BJ (cell line): ENCODE measurements at places on chromosomes 3 and 15.

- DNase-seq = no peak
These were observed 19.2 kb downstream of the DENND4A start for GRCh38 chr15:65772930-65773329.

DNA sequence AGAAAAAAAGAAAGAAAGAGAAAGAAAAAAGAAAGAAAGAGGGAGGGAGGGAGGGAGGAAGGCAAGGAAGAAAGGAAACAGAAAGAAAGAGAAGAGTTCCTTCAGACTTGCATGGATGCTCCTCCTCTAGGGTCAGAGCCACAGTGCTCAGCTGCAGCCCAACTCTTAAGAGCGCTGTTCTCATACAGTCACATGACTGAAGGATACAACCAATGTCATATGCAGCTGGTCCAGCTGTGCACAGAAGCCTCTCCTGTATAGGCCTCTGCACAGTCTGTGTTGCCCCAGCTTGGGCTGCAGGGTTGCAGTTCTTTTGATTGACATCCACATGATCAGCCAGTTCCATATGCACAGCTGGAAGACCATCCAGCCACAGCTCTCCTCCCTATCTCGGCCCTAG, 86.8 kb upstream of the CTNNB1 start:
- no peak for DNase-seq

DNA sequence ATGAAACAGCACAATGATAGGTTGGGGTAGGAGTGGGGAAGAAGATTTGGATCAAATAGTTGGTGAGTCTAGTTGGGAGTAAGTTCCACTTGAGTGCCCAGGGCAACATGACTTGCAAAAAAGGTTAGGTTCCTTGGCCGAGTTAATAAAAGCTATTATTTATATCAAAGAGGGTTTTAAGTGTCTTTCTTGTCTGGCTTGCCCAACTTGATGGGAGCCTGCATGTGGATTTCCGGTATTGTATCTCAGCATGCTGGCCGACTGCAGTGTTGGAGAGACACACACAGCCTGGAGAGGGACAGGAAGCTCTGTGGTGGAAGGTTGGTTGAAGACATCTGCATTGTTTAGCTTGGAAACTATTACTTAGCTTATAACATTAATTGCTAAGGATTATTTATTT, 449.5 kb upstream of the TBL1XR1 start:
- DNase-seq = no peak

- DNase-seq = no peak
These were observed 22.0 kb downstream of the COL6A6 start for GRCh38 chr3:130539005-130539404.

DNA sequence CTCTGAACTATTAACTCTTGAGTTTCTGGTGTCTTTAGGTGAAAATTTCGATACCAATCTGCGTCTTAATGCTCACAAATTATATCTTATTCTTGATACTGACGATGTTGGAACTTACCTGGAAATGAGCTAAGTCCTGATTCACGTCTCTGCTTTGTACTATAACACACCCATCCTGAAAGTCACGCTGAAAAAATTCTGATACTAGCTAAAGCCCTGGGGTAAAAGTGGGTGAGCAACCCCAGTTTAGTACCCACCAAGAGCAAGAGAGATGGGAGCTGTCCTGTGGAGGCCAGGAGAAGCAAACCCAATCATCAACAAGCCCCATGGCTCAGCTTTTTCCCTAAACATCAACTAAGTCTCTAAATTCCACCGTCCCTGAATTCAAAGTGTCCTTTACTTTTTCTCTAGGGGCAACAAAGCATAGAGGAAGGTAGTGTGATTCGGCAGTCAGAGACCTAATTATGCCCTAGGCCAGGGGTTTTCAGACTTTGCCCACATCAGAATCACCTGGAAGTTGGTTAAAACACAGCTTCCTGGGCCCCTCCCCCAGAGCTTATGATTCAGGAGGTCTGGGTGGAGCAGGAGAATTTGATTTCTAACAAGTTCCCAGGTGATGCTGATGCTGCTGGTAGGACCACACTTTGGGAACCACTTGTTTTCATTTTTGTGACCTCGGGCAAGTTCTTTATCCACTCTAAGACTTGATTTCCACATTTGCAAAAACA, 90.2 kb downstream of the OSBPL10 start:
- DNase-seq = no peak

- DNase-seq = peak; percentile 68
These were observed 27.6 kb downstream of the PLXNB1 start for GRCh38 chr3:48402281-48402732.

DNA sequence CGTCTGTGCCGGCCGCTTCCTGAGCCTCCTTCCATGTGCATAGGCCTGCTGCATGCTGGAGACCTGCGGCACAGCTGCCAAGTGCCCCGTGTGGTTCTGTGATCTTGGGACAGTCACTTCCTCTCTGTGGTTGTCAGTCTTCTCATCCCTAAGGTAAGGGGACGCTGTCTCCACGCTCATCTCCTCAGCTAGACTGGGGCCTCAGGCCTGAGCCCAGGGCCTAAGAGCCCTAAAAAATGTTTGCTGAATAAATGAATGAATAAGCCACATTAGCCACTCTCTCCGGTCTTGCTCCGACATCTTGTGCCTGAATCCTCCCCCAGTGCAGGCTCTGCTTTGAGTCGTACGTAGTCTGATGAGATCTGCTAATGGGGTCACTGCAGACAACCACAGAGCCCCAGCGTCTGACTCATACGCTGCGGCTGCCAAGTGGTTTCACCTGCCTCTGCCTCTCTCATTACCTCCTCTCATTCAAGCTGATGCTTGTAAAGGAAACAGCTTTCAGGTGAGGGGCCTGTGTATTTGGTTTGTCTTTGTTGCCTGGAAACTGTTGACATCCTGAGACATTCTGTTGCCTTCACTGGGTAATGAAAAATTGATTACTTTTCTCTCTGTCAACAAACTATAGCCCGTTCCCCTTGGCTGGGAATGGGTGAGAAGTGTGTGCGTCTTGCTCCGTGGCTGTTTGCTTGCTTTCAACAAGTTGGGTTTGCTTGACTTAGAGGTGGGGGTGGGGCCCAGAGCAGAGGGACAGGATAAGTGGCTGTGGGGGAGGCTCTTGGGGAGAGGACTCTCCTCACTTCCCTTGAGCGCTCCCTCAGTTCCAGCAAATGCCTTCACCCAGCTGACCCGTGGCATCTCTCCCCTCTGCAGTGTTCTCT, 15.9 kb downstream of the RPLP1 start:
- no peak for DNase-seq

GRCh38 chr3:46312991-46313390, 40.9 kb upstream of the CCR2 start:
- DNase-seq = no peak

DNA sequence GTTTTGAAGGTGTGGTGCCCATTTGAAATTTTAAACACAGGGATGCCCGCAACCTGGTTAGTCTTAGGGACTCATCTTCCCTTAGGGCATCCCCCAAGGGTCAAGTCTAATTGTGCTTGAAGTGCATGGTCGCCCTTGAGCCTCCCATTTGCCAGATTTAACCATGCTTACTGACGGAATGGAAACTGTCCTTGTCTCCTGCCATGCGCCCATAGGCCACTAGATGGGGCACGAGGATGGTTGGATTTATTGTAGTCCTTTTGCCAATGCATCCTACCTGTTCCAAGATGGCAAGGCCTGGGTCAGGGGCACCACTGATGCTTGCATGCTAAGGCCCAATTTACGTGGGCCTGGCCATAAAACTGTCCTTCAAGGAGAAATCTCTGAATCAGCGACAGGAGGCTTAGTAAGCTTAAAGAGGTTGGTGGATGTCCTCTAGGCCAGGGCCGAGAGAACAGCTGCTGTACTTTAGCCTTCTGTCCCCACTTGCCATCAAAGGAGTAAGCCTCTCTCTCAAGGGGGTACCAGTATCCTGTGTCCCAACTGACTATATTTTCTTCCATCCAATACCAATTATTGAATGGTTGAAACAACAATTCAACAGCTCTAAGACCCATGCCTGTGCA, 355.4 kb downstream of the OTOL1 start:
- no peak for DNase-seq

DNA sequence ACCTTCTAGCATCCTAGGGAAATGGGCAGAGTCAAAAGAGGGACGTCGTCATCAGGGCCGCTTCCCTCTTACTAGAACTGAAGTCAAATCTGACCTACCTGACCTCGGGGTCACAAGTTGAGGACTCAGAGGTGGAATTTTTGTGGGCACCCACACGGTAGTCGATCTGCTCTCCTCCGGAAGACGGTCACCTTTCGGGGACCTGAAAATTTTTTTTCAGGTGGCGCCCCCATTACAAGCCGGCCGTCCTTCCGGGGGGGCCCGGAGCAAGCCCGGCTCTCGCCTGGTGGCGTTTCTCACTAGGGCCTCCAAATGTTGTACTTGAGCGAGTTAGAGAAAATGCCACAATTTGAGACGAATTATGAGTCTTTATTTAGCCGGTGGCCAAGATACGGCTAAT, 157.5 kb upstream of the FRG2C start:
- DNase-seq = no peak

- no peak for DNase-seq
These were observed 577.7 kb downstream of the FOXP1 start for GRCh38 chr3:71005702-71006321.

DNA sequence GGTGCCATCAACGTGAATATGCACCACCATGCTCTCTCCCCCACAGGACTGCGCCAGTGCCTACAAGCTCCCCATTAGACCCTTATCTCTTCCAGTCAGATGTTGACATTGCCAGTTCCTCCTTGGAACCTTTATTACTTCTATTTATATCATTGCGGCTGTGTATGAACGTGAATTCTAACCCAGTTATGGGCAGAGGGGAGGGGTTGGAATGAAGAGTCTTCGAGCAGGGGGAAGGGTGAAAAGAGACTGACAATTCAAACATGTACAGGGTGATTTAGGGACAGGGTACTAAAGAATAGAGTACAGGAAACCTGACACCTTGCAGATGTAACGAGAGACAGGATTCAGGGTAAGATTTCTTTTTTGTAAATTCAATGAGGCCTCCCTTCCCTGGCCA, 41.8 kb upstream of the ST6GAL1 start:
- no peak for DNase-seq

- DNase-seq = no peak
These were observed 197.2 kb downstream of the KCNAB1 start for GRCh38 chr3:156317462-156318074.

DNA sequence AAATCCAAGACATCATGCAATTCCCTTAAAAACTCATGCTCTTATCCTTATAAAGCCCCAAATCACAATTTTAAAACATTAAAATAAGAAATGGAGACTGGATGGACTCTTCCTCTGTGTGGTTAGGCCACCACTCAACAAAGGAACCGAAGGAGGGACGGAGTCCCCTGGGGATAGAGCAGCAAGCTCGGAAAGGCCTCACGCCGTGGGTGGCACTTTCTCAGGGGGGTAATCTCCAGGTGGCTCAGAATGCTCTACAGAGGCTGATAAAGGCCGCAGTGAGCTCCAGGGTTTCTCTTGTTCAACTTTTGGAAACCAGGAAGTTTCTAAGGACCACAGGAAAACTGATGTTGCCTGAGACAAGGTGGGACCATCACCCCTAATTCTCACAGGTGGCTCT, 23.2 kb downstream of the CCR9 start:
- DNase-seq = no peak

DNA sequence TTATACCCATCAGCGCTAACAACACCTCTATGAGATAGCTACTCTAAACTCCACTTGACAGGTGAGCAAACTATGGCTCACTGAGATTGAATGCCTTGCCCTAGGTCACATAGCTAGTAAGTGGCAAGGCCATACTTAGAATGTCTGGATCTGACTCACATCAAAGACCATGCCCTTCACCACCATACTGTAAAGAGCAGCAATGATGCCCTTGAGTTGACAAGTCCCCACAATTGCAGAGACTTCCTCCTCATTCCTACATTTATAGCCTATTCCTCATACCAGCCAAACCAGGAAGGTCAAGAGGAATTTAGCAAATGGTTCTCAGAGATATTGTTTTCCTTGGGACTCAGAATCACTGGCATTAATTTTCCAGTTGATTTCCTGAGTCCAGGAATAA, 157.8 kb upstream of the SNTN start:
- no peak for DNase-seq

DNA sequence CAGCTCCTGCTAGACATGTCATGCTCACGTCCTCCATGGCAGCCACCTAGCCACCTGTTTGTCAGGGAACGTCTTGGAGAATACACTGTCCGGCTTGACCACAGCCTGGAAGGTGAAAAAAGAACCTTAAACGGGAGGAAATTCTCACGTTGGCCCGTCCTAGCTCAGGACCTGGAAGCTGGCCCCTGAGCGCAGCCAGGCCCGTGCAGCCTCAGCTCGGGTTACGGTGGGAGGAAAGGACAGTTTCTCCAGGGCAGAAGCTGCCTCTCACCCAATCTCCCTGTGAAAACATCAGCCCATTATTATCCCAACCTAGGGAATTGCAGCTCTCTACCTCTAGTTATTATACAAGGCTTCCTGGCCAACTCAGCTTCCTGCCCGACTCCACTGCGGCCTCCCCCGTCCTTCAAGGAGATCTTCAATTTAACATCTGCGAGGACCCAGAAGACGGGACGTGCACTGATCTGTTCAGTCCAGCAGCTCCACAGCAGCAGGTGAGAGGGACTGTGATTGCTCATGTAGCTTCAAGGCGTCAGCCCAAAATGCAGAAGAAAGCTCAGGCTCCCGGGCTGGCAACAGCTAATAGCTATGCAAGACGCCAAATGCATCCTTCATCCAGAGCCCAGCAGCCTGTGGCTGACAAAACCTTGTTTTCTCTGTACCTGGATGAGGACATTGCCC, 84.7 kb downstream of the ADAMTS17 start:
- no peak for DNase-seq

DNA sequence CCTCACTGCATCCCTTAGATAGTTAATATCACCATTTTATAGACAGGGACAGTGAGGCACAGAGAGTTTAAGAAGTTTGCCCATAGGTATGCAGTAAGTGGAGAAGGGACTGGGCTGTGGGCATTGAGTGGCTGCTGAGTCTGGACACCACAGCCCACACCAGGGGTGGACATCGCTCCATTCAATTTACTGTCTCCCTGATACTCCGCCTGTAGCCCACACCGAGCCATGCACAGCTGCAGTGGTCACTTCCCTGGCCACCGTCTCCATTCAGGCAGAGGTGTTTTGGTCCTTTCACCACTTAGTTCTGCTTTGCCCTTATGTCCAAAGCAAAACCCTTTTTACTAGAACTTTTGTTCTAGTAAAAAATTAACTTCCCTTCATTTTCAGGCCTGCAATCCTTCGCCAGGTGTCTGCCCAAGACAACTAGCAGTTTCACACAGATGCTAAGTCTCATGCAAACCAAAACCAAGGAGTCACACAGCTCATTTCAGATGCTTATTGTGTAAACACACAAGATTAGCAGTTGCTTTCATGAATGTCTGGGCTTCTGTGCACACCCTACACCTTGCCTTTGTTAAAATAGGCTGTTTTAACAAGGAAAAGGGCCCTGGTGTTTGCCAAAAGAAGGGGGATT, 30.1 kb downstream of the ZNF35 start:
- DNase-seq = no peak

- no peak for DNase-seq
These were observed 253.3 kb downstream of the CLSTN2 start for GRCh38 chr3:140188285-140188684.

GRCh38 chr3:194161131-194162045, 25.4 kb downstream of the HES1 start:
- no peak for DNase-seq

GRCh38 chr3:183149915-183150750, 12.4 kb downstream of the LAMP3 start:
- DNase-seq = no peak

- DNase-seq = no peak
These were observed 199.1 kb downstream of the EPHA3 start for GRCh38 chr3:89306540-89306939.
